ENCODE measurements at places on chromosomes 2 and 18. TPM values are rescaled to one million over a fixed set of nuclear protein-coding genes. Genes with fewer than 3 reads are reported as not detected.

GRCh38 chr2:3189961-3190360 lies 187.7 kb downstream of the EIPR1 start:
- no peak for DNase-seq

Gene VAMP5
- 62.1 TPM for total RNA-seq

Gene ZEB2
- 89.0 TPM for total RNA-seq

- DNase-seq: no peak
Measured at GRCh38 chr2:397521-397920, 109.6 kb upstream of the ALKAL2 start.

DNA sequence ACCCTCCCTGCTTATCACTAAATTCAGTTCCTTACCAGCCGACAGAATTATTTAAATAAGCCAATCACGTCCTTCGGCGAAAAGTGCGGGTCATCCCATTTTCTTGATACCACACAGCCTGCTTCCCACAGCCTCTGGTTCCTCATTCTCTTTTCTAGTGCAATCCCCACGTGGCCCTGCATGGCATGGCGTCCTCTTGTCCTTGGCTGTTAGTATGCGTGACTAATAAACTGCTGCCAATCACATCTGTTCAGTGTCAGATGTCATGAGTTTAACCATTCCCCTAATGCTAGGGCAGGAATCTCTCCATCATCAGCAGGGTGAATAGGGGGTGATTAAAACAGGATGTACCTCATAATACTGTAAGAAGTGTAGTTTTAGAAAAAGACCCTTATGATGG lies 62.8 kb upstream of the TSPYL6 start:
- DNase-seq: no peak

- DNase-seq: no peak
Measured at GRCh38 chr2:7182525-7182924, 265.3 kb downstream of the RNF144A start.

GRCh38 chr2:10316860-10317259 lies 14.2 kb downstream of the HPCAL1 start:
- DNase-seq: no peak

Gene BOLL
- total RNA-seq: not detected

Gene SPP2
- not detected for total RNA-seq

- no peak for DNase-seq
Measured at GRCh38 chr18:53566626-53567025, 657.8 kb downstream of the MBD2 start.

DNA sequence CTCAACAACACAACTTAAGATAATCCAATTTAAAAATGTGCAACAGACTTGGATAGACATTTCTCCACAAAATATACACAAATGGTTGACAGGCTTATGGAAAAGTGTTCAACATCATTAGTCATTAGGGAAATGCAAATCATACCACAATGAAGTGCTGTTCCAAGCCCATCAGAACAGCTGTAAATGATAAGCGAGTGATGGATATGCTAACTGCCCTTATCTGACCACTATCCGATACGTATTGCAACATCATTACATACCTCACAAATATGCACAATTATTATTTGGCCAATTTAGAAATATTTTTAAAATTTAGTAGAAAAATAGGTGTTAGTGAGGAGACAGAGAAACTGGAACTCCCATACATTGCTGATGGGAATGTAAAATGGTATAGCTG lies 62.2 kb downstream of the PPP4R1 start:
- DNase-seq: no peak

DNA sequence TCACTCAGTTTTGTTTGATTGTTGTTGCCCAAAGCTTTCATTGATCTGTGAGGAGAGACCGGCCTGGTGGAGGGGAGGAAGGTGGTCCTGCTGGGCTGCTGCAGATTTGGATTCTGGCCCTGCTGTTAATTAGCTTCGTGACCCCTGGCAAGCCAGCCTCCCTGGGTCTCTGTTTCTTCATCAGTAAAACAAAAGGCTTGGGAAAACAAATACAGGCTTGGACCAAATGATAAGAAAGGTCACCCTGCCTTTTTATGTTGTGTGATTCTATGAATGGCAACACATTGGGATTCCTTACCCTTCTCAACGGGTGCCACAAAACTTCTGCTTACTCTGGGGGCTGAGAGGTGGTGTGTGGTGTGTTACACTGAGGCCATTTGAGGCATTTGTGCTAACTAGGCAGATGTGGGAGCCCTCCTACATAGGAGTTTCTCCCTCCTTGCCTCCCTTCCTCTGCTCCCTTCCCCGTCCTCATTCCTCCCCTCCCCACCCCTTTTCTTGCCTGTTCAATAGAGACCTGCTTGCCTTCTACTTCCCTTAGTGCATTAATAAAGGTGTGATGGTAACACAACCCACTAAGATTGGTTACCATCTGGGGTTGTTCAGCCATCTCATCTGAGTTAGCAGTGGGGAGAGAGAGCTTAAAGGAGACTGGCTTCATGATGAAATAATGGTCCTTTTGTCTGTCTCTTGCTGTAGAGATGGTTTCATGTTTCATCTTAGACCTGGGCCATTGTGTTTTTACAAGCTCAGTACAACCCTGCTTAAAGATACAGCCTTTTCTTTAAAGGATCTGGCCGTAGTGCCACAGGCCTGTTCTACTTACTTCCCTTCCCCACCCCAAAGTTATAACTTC lies 96.2 kb downstream of the TANC1 start:
- no peak for DNase-seq

- DNase-seq: no peak
Measured at GRCh38 chr18:68662754-68663153, 52.2 kb downstream of the TMX3 start.
